G401 (cell line): ENCODE measurements at places on chromosomes 5 and 9.
A peak's percentile ranks its signal among the peaks of the same experiment; 100 is the strongest.

DNA sequence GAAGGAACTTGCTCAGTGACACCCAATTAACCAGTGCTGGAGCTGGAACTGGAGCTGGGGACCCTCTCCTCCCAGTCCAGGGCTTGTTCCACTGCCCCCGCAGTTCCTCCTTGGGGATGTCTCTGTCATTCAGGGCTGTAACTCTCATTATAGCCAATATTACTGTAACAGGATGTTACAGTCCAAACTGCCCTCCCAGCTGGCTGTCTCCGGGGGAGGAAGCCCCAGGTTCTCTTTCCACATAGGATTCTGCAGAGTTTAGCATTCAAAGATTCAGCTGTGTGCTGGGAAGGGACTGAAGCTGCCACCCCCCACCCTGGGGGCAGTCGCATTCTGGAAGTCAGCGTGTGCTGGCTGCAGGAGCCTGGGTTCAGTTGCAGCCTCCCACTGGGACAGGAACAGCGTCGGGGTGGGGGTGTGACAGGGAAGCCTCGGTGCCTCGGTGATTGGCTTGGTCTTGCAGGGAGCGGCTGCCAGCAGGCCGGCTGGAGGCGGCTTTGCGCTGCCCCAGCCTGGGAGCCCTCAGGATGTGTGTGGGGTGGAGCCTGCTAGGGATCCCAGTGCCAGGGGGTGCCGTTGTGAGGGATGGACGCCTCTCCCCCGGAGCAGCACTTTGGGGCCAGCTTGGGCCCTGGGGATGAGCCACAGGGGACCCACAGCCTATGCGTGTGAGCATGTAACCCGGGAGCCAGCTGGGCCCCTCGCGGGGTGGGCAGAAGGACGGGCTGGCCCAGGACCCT, 101.1 kb downstream of the RGS3 start:
- peak; percentile 38 for DNase-seq

DNA sequence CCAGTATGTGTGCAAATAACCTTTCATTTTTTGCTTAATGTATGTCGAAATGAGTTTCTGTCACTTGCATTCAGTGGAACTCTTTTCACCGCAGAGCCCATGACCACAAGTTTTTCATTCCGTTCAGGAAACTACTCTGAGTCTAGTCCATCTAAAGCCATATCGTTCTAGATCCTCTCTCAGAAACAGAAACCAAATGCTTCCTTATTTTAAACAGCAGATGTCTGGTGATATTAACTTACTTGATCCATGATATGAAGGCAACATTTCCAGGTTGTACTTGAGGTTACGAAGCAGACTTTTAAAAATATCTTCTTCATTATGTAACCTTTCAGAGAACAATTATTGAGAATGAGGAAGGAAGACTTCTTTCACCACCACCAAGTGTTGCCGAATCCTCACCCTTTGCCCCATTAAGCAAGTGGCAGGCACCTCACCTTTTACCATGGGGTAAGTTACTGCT, 72.4 kb upstream of the GNAQ start:
- DNase-seq = no peak

- no peak for DNase-seq
Observed at GRCh38 chr9:34070606-34071324, 22.1 kb upstream of the UBAP2 start.

DNA sequence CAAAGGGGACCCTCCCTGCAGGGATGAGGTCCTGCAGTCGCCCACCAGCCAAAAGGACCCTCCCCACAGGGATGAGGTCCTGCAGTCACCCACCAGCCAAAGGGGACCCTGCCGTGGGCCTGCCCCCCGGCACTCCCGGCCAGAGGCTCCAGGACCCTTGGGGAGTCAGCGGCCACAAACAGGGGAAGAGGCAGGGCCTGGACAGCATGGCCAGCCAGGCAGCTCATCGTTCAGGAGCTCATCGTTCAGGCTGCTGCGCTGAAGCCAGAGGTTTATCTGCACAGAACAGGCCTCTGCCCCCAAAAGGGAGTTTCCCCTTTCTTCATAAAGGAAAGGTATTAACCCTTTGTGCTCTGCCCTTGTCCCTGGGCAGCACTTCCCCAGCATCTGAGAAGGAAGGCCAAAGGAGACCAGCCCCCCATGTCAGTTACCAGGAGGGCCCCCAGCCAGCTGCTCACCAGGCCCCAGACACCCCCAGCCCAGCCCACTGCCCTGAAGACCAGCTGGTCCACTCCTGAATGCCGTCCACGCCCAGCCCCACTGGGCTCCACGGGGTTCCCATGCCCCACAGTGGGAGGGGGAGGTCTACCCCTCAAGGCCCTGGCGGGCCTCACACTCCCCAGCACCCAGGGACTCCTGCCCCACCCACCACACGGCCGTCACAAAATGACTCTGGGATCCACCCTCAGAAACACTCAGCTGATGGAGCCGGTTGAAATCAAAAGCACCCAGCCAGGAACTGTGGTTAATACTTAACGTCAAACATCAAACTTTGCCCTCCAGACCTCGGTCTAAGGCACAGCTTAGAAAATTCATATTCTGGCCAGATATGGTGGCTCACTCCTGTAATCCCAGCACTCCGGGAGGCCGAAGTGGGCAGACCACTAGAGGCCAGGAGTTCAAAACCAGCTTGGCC, 6.3 kb downstream of the SLC12A7 start:
- DNase-seq = no peak

GRCh38 chr5:171926311-171926710, 80.1 kb downstream of the FBXW11 start:
- no peak for DNase-seq

DNA sequence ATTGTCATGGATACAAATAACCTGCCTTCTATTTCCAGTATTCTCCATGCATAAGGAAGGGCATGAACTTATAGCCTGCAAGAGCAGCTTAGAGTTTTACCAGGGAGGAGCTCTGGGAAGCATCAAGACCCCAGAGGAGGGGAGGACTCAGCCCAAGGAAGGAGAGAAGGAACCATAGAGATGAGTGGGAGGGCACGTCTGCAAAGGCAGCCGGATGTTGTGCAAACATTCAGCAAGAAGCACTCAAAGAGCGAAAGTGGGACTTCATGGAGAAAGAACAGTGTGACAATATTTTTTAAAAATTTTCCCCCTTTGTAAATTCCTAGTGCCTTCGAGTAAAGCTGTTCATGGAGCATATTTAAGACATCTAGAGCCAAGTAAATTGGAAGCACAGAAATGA, 270.1 kb upstream of the PTGER4 start:
- DNase-seq = no peak

- no peak for DNase-seq
Observed at GRCh38 chr5:167413506-167413905, 877.9 kb upstream of the WWC1 start.
